ENCODE measurements at places on chromosomes 7 and 10.

GRCh38 chr7:91306266-91306665, 42.0 kb downstream of the FZD1 start:
- no peak for DNase-seq

DNA sequence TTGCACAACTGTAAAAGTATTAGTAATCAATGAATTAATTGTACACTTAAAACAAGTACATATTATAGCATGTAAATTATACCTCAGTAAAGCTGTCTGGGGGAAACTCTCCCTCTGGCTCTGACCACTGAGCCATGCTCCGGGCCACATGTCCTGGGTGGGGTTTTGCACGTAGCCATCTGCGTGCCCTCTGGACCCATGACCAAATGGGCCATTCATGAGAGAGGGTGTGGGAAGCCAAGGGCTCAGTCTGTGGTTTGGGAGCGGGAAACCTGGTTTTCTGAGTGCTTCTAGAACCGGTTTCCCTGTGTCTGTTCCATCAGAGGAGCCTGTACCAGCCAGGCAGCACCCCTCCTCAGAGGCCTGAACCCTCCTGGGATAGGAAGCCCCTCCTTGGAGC, 143.2 kb downstream of the SH3PXD2A start:
- DNase-seq = no peak

DNA sequence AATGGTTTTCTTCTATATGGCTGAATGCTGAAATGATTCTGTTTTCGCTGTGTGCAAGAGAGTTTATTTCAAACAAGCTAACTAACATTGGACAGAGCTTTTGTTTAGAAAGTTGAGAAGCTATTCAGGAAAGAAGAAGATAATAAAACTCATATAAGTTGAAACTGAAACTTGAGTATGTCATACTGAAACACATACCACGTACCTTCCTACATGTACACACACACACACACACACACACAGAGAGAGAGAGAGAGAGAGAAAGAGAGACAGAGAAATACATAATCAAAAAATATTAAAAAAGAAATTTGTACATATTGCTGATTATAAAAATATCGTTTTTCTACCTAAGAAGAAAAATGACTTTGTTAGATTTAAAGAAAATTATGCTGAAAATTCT, 561.9 kb upstream of the KCND2 start:
- no peak for DNase-seq

- no peak for DNase-seq
These were observed 33.1 kb upstream of the HMX3 start for GRCh38 chr10:123102673-123103072.

DNA sequence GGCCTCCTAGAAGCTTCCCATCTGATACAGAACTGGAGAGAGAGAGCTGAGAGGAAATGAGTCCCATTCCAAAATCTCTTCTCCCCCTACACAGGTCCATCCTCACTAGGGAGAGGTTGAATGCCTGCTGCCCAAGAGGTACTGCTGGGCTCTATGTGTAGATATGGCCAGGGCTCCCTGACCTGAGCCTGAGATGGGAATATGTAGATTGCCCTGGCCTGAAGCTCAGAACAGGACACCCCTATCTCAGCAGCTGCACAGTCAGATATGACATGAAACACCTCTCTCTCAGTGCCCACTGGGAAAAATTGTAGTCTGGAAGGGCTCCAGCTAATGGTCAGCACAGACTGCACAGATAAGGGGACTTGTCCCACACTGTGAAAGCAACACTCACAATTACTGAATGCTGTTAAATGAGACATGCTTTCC, 3.1 kb upstream of the IFIT1B start:
- no peak for DNase-seq

GRCh38 chr10:60570272-60570865, 180.7 kb upstream of the ANK3 start:
- DNase-seq = no peak

DNA sequence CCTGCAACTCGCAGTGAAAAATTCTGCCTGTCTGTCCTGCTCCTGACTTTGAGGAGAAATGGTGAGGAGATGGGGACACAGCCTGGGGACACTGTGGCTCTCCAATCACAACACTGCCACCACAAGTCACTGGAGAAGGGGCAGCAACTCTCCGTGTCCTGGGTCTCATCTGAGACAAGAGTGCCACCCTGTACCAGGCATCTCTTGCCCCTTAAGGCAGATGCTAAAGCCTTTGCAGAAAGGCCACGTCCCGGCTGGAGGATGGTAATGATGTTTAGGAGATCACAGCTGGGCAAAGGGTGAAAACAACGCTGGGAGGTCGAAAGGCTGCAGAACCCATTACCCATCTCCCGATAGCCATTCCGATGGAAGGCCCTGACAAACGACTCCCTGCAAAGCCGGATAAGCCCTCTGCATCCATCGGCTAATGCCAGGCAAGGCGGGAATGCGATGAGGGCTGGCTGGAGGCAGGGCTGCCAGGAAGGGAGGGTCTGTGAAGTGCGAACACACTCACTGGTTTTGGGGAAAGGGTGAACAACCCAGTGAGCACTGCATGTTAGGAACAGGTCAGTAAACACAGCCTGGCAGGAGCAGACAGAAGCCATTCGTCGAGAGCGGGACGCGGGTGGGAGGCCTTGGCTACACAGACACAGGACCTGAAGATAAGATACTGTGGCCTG, 190.8 kb downstream of the ADARB2 start:
- no peak for DNase-seq

DNA sequence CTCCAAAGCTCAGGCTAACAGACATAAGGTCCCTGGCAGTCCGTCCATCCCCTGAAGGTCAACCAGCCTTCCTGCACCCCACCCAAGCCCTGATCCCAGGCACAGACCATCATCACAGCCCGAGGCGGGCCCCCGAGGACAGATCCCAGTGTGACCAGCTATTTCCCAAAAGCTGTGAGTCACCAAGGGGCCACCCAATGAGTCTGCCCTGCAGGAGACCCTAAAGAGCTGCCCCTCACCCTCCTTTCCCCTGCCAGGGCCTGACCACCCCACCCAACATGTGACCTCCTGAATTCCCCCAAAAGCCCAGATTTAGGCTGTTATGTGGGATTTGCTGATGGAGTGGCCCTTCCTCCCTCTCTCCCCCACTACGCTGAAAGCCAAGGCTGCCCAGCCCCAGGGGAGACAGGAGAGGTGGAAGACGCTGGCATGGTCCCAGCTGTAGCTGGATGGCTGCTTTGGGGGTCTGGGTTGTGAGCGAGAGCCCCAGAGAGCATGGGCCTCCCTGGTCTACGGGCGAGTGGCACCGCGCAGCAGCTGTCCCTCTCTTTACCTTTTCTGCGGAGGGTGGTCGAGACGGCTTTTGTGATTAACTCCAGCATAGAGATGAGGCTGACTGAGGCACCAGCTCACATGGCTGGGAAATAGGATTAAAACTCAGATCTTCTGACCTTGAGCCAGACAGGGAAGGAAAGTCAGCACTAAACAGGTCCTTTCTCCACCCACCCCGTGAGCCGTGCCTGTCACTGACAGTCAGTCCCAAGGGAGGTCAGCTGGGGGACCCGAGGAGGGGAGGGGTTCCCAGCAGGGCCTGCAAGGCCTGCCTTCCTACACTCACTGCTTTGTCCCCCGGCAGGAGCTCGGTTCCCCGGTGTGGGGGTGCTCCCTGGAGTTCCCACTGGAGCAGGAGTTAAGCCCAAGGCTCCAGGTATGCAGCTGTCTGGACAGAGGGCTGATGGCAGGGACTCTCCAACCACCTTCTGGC, 16.7 kb downstream of the ELN start:
- no peak for DNase-seq

GRCh38 chr10:121800146-121800545, 127.7 kb downstream of the ATE1 start:
- no peak for DNase-seq

DNA sequence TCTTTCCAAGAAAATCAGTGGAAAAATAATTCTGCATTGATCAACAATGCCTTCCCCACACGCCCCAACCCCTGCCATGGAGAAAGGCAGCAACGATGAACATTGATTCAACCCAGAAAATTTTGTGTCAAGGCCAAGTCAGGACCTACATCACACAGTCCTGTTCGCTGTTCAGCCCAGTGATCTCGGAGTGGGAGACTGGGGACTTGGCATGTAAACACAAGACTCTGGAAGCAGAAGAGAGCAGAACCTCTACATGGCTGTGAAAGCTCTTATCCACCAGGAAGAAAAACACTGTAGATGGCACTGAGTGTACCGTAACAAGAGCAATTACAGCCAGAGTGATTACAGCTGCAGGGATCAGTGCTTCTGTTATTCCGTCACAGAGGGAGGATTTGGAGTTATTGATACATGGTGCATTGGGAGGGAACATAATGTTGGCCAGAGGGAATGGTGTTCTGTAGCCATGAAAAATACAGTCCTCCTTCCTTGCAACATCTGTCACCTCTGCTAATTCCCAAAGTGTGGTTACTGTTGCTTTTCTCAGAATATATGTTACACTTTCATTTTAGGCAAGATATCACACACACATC, 136.6 kb downstream of the IQUB start:
- no peak for DNase-seq

DNA sequence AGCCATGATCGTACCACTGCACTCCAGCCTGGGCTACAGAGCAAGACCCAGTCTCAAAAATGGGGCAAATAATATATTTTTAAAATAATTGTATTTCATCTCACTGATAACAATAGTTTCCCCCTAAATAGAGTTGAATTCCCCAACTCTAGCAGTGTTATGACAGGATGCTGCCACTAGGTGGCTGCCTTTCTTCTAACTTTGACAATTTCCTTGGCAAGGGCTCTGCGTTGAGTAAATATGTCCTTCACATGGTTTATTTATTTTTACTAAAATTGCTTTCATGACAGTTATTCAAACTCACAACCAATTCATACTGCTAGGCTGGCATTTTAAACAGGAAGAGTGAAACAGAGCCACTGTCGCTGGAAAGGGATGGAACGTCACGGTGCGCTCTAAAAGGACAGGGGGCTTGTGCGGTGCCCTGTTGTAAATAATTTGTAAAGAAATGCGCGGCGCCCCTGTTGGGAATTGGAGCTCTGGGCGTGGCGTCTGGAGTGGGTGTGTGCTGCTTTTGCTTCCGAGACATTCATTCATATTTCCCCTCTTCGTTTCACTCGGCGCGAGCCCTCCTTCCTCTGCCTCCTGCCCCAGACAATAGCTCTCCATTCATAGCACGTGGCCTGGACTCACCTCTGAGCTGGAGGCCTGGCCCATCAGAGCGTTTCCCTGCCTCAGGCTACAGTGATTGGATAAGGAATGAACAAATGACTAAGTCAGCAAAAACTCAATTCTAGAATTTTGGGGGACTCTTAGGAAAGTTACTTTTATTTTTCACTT, 20.5 kb upstream of the PITRM1 start:
- peak; percentile 34 for DNase-seq

- DNase-seq = no peak
These were observed 108.0 kb downstream of the TWIST1 start for GRCh38 chr7:19009241-19009935.

DNA sequence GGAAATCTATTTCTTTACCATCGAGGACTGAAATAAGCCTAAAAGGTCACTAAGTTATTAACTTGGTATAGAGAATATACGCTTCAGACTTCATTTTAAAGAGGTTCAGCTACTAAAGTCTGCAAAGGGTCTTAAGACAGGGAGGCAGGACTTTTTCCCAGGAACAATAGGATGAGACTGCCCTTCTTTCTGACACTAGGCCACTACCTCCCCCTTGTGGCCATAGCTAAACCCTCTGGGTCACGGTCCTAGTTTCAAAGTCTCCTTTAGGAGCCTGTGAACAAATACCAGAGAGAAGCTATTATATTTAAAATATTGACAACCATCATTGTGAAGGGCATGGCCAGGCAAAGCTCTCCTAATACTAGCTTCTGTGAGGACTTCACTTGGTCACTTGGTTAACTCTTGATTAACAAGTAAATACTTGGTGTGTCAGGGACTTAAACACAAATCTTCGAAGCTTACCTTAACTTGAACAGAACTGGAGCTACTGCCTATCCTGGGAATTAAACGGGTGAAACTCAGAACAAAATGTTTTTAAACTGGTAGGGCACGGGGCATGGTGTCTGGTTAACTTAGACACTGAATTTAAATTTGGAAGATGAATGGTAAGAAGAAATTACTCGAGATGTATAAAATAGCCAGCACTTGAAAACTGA, 75.6 kb downstream of the CCDC6 start:
- DNase-seq = no peak

GRCh38 chr10:70785190-70785589, at the start of gene TBATA:
TSS of gene TBATA (minus strand) at chr10:70785377. CDS start at chr10:70783379, 1,998 bp downstream.
- DNase-seq = no peak

- DNase-seq = no peak
These were observed 567.2 kb downstream of the ATRNL1 start for GRCh38 chr10:115660391-115660790.

Measured in stimulated activated CD4-positive, alpha-beta T cell treated with anti-CD3 and anti-CD28 coated beads, Interleukin-2, amount 100 ng/mL, for 4 hours (primary cell).